CD8-positive, alpha-beta memory T cell (primary cell): ENCODE measurements at places on chromosomes 16 and 17. TPM values are rescaled to one million over a fixed set of nuclear protein-coding genes. Genes with fewer than 3 reads are reported as not detected.

DHRS7C gene
- total RNA-seq: not detected

C17orf113 gene
- total RNA-seq: 0.20 TPM

GRCh38 chr17:7097940-7098339 lies 16.7 kb downstream of the ASGR2 start:
- no peaks in the 10 kb centered on the region for H3K4me1 ChIP-seq
- no peak for DNase-seq
- H3K36me3 ChIP-seq: no peaks in the 10 kb centered on the region
- no peak overlapping the region for H3K4me3 ChIP-seq
- no peak overlapping the region for H3K27ac ChIP-seq

DNA sequence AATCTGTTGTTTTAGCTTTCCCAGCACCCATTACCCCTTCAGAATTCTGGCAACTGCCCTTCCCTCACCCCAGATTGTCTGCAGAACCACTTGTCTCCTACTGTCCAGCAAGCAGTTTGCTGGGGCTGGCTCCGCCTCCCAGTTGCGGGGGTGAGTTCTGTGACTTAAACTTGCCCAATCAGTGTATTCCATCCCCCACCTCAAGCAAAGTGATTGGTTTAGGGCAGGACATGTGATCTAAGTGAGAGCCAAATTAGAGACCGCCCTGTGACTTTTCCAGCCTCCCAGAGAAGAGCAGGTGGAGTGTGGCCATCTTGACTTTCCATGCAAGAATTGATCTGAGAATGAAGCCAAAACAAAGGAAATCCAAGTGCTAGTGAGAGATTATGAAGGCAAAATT lies 22.7 kb upstream of the SRCIN1 start:
- H3K4me1 ChIP-seq: no peaks in the 10 kb centered on the region
- DNase-seq: no peak
- H3K27me3 ChIP-seq: no peaks in the 10 kb centered on the region
- H3K27ac ChIP-seq: no peak overlapping the region
- H3K4me3 ChIP-seq: no peak overlapping the region

DNA sequence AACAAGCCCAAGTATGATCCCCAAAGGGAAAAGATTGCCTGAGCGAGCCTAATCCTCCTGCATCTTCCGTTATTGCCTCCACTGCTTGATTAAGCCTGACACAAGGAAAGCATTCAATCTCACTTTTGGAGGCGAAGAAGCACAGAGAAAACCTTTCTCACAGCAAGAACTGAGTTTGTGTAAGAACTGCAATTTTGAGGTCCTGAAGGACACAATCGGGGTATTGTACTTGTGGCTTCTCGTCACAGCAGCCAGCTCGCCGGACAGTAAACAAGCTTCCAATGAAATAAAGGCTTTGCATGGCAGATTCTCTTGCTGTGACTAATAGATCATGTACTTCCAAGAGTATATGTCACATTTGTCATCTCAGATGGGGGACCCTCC lies 18.7 kb upstream of the FOXF1 start:
- H3K4me3 ChIP-seq: no peak overlapping the region
- H3K4me1 ChIP-seq: no peaks in the 10 kb centered on the region
- peaks cover 5% of the 10 kb centered on the region for H3K27me3 ChIP-seq
- no peak for DNase-seq

GRCh38 chr17:17739388-17740066 lies 58.3 kb downstream of the RAI1 start:
- no peak for DNase-seq
- H3K4me3 ChIP-seq: no peak overlapping the region
- no peak overlapping the region for H3K27ac ChIP-seq
- H3K27me3 ChIP-seq: no peaks in the 10 kb centered on the region
- H3K36me3 ChIP-seq: no peaks in the 10 kb centered on the region

- no peaks in the 10 kb centered on the region for H3K27me3 ChIP-seq
- no peaks in the 10 kb centered on the region for H3K4me1 ChIP-seq
- no peaks in the 10 kb centered on the region for H3K36me3 ChIP-seq
- H3K4me3 ChIP-seq: no peak overlapping the region
- DNase-seq: no peak
These were observed 45.2 kb upstream of the NUDT7 start for GRCh38 chr16:77677129-77677528.
